ENCODE measurements at places on chromosomes 1 and 21.

GRCh38 chr1:48784301-48784700, 7.6 kb upstream of the BEND5 start:
- no peak for DNase-seq

DNA sequence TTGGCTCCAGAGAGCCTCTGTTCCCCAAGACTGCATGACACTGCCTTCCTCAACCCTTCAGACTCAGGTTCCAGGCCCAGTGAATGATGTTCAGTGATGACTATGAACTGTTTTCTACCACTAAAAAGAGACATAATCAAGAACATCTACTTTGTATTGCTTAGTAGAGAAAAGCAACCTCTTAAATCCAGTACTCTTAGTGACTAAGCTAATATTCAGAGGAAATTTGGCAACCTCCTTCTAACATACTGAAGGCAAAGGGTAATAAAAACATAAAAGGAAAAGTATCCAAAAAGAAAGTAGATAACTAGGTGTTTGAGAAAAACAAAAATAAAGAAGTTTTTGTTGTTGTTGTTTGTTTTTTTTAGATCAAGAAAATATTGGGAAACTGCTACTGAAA, 153.3 kb upstream of the RUNX1 start:
- DNase-seq = no peak

DNA sequence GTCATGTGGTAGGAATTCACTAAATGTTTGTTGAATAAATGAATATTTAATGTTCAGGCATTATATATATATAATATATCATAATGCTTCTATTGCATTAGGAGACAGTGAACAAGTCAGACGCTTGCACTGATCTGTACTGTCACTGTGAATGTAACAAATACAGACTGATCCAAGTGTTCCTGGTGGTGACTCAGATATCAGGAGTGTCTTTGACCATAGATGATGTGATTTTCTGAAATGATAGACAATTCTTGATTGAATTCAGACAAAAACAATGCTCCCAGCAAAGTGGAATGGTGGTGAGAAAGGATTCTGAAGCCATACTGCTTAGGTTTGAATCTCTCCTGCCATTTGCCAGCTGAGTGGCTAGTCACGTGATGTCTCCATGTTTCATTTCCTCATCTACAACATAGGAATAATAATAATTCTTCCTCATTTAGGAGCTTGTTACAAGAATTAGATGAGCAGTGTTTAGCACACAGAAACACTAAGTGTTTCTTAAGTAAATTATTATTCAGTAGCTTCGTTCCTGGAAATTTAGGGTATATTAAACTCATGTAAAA, 71.0 kb downstream of the OLFML2B start:
- DNase-seq = no peak

DNA sequence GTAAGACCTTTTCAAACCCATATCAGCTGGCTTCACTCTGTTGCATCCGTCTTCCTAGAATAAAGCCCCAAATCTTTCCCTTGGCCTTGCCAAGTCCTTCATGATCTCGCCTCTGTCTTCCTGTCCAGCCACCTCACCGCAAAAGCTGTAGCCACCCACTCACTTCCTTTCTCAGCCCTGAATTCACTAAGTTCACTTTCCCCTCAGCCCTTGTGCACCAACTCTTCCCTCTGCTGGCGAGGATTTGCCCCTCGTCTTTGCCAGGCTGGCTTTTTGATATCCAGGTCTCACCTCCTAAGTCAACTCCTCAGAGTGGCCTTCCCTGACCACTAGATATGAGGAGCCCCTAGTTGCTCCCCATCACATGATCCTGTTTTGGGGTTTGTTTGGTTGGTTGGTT, 3.9 kb upstream of the COL16A1 start:
- no peak for DNase-seq

DNA sequence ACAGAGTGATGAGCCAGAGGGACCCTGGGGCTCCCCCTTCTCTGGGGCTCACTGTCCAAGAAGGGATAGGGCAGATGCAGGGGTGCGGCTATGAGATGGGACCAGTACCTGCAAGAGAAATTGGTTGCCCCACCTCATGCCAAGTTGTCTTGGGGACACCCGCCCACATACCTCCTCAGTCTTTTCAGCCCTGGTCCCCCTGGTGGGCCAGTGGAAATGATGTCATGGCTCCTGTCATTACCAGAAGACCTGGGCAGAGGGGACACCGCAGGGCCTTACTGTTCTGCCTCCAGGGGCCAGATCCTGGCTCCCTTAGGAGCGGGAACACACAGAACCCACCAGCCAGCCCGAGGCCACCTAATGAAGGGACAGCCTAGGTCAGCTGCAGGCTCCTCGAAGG, 63.2 kb downstream of the CDK18 start:
- DNase-seq = no peak

- DNase-seq = no peak
Measured at GRCh38 chr1:238950784-238951183, 435.6 kb upstream of the CHRM3 start.

DNA sequence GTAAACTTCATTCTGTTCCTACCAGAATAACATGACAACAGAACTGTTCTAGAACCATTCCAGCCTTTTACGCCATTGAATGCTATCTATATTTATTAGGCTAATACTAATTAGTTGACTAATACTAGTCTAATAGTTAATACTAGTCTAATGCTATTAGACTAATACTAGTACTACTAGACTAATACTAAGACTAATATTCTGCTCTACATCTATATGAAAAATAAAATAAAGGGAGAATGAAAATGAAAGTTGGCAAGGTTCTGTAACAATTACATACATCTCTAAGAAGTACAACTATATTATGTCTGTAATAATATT, 40.9 kb upstream of the LRRC8B start:
- no peak for DNase-seq

DNA sequence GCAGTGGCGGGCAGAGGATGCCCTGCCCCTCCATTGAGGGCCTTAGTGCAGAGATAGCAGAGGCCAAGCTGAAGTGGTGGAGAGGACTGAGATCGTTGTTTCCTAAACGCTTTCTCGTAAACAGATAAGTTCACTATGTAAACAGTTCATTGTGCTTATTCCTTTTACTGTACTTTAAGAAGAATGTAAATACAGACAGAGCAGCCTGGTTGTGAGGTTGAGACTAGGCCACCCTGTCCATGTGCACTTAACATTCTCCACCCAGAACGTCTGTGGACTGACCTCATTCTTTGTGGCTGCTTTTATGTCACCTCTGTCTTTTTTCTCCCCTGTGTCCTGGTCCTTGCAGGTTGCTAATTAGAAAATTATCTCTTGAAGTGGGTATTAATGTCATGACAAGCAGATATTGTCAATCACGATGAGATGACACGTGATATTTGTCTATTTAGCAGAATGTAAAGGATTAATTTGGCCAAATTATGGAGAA, 8.5 kb downstream of the CENPS start:
- DNase-seq = no peak

- DNase-seq = no peak
Measured at GRCh38 chr1:239765163-239765562, 326.5 kb upstream of the FMN2 start.

GRCh38 chr1:1243266-1243660, 3.3 kb downstream of the C1QTNF12 start:
- no peak for DNase-seq

DNA sequence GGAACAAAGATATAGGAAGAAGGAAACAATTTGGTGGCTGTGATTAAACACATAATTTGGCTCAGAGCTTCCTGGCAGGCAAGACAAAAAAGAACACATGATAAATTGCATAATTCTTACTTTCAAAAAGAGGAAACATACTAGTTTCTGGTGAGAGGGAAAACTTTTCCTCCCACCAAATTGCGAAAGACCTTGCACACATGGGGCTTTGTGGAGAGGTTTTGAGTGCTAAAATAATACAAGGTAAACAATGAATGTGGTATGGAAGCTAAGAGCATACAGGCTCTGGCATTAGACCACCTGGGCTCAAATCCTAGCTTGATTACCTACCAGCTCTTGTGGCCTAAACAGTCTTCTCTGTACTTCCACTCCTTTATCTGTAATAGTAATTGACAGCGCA, 140.2 kb upstream of the HOOK1 start:
- no peak for DNase-seq

DNA sequence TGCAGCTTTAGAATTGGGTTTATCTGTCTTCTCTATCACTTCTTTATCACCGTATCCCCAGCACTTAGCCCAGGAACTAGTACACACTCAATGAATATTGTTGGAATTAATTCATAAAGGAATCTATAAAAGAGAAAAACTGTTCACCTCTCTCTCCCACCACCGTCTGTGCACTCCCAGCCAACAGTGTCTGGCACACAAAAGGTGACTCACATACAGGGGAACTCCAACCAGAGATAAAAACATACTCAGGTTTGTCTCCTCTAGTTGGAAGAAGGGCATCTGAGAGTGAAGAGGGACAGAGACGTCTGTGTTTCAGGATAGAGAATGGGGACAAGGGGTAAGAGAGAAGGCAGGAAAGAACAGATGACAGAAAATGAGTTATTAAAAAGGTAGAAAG, 10.0 kb downstream of the ITLN1 start:
- DNase-seq = no peak

- DNase-seq = no peak
Measured at GRCh38 chr1:116710420-116711262, 43.1 kb upstream of the IGSF3 start.

DNA sequence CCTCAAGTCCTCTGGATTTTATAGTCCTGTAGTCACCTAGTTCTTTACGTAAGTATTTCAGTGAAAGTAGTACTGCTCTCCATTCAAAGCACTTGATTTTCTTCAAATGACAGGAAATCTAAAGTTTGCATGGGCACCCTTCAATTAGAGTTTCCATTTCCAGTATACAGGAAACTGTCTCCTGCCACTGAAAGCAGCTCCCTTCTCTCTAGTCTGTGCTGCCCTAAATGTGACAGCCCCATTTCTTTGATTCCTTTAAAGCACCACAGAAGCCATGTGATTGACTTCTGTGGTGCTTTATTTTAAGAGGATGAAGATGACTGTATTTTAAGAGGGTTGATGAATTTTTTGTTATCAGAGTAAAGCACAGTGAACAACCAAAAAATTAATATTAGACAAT, 226.1 kb downstream of the DNAH14 start:
- no peak for DNase-seq

- no peak for DNase-seq
Measured at GRCh38 chr1:218867941-218868626, 305.6 kb upstream of the LYPLAL1 start.

DNA sequence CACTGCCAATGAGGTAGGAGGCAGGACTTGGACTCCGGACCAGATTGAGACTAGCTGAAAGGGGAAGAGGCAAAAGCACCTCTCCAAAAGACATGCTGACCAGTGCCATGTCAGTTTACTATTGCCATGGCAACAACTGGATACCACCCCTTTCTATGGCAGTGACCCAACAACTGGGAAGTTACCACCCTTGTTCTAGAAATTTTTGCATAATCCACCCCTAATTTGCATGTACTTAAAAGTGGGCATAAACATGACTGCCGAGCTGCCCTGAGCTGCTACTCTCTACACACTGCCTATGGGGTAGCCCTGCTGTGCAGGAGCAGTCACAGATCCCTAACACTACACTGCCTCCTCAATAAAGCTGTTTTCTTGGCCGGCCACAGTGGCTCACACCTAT, 19.0 kb upstream of the SLC6A9 start:
- no peak for DNase-seq

DNA sequence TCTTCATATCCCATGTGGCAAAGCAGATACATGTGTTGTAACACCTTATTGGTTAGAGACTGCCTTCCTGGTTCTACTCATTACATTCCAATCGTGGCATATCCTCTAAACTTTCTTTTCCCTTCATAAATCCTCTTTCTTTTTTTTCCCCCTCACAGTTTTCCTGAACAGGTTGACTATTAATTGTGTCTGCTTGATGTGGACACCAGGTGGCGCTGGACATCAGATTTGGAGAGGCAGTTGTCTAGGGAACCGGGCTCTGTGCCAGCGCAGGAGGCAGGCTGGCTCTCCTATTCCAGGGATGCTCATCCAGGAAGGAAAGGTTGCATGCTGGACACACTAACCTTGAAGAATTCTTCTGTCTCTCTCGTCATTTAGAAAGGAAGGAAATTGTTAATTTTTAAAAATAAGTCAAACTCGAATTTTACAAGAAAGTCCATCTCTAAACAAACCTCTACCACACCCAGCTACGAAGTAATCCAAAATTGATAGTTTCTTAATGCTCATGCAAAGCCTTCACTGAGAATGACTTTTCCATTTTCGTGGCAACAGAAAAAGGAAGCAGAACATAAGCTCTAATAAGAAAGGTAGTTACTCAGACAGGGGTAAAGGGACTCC, 59.4 kb upstream of the ASB17 start:
- peak; percentile 57 for DNase-seq

DNA sequence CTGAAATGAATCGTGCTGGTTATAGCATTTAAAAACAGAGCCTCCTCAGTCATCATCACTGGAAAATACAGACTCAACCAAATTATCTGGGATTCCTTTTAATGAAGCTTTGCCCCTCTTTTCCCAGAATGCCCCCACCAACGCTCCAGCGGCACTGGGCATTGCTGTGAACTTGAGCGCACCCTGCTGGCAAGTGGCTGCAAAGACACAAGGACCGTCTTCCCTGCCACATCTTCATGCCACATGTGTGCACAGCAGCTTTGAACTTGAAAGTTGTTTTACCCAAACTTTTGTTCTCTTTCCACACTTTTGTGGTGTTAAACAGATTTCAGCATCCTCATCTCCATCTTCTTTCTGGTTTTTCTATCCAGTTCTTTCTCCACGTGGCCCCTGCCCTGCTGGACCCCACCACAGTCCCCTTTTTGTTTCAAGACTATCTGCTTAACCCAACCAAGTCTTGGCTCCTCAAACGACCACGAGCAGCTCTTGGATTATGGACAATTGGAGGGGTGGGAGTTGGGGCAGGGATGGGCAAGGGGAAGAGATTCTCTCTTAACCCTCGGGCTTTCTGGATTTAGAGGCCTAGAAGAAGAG, 12.8 kb upstream of the LMX1A start:
- peak; percentile 54 for DNase-seq

DNA sequence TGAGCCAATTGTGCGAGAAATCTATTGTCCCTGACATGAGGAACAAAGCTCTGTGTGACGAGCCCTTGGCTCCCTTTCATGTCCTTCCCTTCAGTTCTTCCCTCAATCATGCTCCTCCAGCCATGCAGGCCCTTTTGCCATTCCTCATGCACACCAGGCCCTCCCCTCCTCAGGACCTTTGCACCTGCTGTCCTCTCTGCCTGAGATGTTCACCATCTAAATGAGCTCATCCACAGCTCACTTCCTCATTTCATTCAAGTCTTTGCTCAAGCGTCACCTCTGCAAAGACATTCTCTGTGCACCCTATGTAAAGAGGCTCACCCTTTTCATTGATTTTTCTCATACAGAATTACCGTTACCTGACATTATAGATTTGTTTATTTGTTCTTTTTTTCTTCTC, 43.7 kb downstream of the C8B start:
- DNase-seq = no peak

- DNase-seq = no peak
Measured at GRCh38 chr1:47644212-47644573, 206.3 kb downstream of the FOXD2 start.
